Activated naive CD8-positive, alpha-beta T cell treated with anti-CD3 and anti-CD28 coated beads for 36 hours (primary cell): ENCODE measurements at places on chromosomes 5 and 9. TPM values are rescaled to one million over a fixed set of nuclear protein-coding genes. Genes with fewer than 3 reads are reported as not detected.
A peak's percentile ranks its signal among the peaks of the same experiment; 100 is the strongest.

SURF4 gene
- total RNA-seq: 198 TPM

SLC6A3 gene
- total RNA-seq: not detected

MCCC2 gene
- 72.6 TPM for total RNA-seq

TPPP gene
- not detected for total RNA-seq

MORN5 gene
- total RNA-seq: not detected

BAAT gene
- 0.10 TPM for total RNA-seq

DNAI1 gene
- total RNA-seq: not detected

FRMPD1 gene
- not detected for total RNA-seq

GTF2H2C gene
- 58.0 TPM for total RNA-seq

OLFM1 gene
- not detected for total RNA-seq

GRCh38 chr9:128901822-128902221, 19.0 kb upstream of the PHYHD1 start:
- peaks cover 67% of the 10 kb centered on the region for H3K4me1 ChIP-seq
- H3K27me3 ChIP-seq: no peaks in the 10 kb centered on the region
- no peak for DNase-seq
- peak overlapping the region; percentile 94 for H3K27ac ChIP-seq
- H3K4me3 ChIP-seq: peak overlapping the region; percentile 45

DNA sequence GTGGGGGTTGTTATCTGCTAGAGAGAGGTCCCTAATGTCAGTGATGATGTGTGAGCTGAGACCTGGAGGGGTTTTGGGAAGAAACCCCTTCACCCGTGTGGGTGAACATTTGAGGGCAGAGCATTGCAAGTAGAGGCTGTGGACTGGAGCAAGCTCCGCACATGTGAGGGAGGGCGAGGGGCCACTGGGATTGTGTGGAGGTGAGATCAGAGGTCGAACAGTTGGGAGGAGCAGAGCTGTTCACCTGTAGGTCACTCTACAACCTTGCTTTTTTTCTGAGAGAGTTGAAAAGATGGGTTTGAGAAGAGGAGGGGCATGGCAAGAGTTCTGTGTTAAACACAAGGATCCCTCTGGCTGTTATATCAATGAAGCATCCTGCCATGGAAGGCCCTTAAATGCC, 480.4 kb upstream of the ZNF608 start:
- H3K27me3 ChIP-seq: no peaks in the 10 kb centered on the region
- no peaks in the 10 kb centered on the region for H3K36me3 ChIP-seq
- DNase-seq: no peak
- H3K27ac ChIP-seq: no peak overlapping the region
- H3K4me3 ChIP-seq: no peak overlapping the region
- no peaks in the 10 kb centered on the region for H3K4me1 ChIP-seq

DNA sequence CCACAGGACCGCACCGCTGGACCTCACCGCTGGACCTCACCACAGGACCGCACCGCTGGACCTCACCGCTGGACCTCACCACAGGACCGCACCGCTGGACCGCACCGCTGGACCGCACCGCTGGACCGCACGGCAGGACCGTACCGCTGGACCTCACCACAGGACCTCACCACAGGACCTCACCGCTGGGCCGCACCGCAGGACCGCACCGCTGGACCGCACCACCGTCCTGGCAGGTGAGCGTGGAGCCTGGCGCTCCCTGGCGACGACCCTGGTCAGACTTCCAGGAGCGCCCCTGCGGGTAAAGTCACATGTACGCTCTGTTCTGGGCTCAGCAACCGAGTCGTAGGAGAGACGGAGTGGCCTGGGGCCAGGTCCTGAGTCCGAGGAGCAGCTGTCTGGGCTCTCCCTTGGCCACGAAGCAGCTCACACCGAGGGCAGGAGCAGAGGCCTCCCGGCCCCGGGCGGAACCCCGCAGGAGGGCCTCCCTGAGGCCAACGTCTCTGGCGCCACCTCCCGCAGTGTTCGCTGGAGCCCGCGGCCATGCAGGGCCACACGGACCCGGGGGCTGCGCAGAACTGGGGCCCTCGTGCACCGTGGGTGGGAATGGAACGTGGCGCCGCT, 30.5 kb downstream of the MRPL36 start:
- H3K4me3 ChIP-seq: no peak overlapping the region
- H3K36me3 ChIP-seq: no peaks in the 10 kb centered on the region
- H3K4me1 ChIP-seq: no peaks in the 10 kb centered on the region
- peaks cover 6% of the 10 kb centered on the region for H3K27me3 ChIP-seq
- DNase-seq: no peak

GRCh38 chr5:134585966-134586365, 46.7 kb downstream of the SAR1B start:
- no peak overlapping the region for H3K27ac ChIP-seq
- no peak for DNase-seq
- no peaks in the 10 kb centered on the region for H3K27me3 ChIP-seq
- H3K4me1 ChIP-seq: peaks cover 11% of the 10 kb centered on the region
- no peak overlapping the region for H3K4me3 ChIP-seq
- no peaks in the 10 kb centered on the region for H3K36me3 ChIP-seq

GRCh38 chr5:35880156-35880555, 23.5 kb downstream of the IL7R start:
- H3K36me3 ChIP-seq: peaks cover 79% of the 10 kb centered on the region
- peak overlapping the region; percentile 75 for H3K27ac ChIP-seq
- H3K4me1 ChIP-seq: peaks cover 79% of the 10 kb centered on the region
- H3K27me3 ChIP-seq: no peaks in the 10 kb centered on the region
- DNase-seq: no peak
- H3K4me3 ChIP-seq: no peak overlapping the region

DNA sequence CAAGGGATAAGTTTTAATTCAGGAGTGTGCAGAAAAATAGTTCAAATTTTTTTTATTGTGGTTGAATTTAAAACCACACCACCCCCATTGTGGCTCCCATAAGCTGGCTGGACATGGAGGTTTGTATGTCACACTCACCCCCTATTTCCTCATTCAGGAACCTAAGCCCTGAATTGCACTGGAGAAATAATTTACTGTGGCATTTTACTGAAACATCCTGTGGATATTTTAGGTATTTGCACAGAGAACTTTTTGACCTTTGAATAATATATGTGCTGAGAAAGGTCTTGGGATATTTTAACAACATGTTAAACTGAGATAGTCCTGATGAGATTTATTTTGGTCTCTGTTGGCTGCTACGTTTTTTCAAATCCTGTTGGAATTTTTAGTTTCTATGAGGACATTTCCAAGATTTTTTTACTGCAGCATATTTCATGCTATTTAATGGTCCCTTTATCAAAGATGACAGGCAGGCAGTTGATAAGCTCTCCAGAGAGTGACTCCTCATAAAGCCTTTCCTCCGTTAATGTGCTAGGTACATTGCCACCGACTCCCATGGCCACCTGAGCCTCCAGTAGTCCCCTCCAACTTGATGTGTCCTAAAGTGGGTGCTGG, 51.2 kb upstream of the PALM2AKAP2 start:
- no peaks in the 10 kb centered on the region for H3K27me3 ChIP-seq
- no peak for DNase-seq
- H3K27ac ChIP-seq: no peak overlapping the region
- H3K4me3 ChIP-seq: no peak overlapping the region

- H3K27me3 ChIP-seq: no peaks in the 10 kb centered on the region
- no peak for DNase-seq
- H3K4me1 ChIP-seq: no peaks in the 10 kb centered on the region
- H3K4me3 ChIP-seq: no peak overlapping the region
These were observed 70.6 kb downstream of the HMHB1 start for GRCh38 chr5:143882520-143882919.

GRCh38 chr5:169637549-169638121, 560 bp downstream of the DOCK2 start:
- H3K4me1 ChIP-seq: peaks cover 45% of the 10 kb centered on the region
- no peaks in the 10 kb centered on the region for H3K27me3 ChIP-seq
- DNase-seq: peak; percentile 78

GRCh38 chr5:10707198-10708142, 53.6 kb downstream of the DAP start:
- H3K27me3 ChIP-seq: no peaks in the 10 kb centered on the region
- no peak overlapping the region for H3K4me3 ChIP-seq
- peaks cover 27% of the 10 kb centered on the region for H3K4me1 ChIP-seq
- H3K36me3 ChIP-seq: peaks cover 8% of the 10 kb centered on the region
- no peak for DNase-seq

DNA sequence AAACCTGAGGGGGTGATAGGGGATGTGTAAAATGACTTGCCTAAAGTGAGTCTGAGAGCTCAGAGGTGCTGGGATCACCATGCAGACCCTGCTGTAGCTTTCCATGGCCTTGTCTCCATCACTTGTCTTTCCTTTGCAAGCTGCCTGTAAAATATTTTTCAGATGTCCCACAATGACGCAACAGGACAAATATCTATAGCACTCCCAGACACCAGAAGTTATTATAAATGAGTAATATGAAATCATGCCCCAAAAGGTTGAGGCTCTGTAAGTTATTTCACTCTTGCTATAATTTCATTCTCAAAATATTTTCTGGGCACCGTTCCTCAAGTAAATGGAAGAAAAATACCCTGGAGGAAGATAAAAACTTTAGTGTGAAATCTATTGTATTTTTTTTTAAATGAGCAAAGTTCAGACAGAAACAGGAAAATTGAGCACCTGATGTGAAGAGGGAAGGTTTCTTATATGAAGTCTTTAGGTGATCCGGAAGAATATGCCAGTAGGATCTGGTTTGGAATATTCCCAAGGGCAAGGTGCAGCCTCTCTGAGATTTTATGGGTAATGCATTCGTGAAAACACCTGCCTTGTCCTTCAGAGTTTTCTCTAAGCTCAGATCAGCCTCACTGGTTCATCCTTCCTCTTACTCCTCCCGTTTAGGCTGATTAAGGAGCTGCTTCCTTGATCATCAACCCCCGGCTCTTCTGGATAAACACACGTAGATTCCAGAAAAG, 138.3 kb upstream of the DMAC1 start:
- H3K27me3 ChIP-seq: no peaks in the 10 kb centered on the region
- H3K27ac ChIP-seq: no peak overlapping the region
- H3K4me1 ChIP-seq: peaks cover 13% of the 10 kb centered on the region
- DNase-seq: no peak
- peaks cover 8% of the 10 kb centered on the region for H3K36me3 ChIP-seq
- no peak overlapping the region for H3K4me3 ChIP-seq

DNA sequence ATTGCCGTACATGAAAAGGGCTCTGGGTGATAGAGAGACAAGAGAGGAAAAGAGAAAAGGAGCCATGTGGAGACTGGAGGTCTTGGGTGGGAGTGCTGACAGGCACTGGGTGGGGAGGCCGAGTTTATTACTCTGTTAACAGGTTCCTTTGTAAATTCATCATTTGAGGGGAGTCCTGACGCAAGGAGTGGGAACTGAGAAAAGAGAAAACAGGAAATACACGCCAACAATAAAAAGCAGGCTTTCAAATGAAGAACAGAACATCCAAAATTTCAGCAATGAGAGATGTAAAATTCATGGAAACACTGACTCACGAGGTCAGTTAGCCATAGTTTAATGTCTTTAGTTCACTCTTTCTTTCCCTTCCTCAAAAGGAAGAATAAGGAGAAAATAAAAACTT, 342.8 kb downstream of the TMEM167A start:
- H3K4me1 ChIP-seq: peaks cover 5% of the 10 kb centered on the region
- H3K4me3 ChIP-seq: no peak overlapping the region
- no peak overlapping the region for H3K27ac ChIP-seq
- no peaks in the 10 kb centered on the region for H3K27me3 ChIP-seq
- no peak for DNase-seq

DNA sequence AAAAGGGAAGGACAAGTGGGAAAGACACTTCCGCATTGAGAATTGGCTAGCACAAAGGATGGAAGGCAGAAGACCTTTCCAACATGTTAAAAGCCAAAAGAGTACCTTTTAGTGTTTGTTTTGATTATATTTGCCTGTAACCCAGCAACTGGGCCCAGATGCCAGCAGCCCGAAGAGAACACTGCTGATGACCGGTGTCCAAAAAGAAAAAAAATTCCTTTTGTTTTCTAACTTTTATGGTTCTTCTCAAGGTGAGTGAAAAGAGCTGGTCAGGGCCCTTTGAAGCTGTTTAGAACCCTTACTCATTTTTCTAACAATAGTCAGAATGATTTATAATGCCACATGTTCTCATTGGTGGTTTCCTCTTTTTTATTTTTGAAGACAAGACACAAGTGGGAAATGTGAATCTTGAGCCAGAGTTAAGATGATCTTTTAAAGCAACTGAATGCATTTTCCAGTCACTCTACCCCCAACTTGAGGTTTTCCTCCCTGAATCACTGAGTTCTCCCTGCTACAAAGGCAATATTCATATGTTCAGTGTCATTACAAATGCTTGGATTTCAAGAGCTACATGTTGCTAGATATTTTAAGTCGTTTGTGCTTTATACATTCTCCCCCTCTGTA, 32.3 kb upstream of the ZNF462 start:
- no peak overlapping the region for H3K27ac ChIP-seq
- no peak overlapping the region for H3K4me3 ChIP-seq
- no peaks in the 10 kb centered on the region for H3K36me3 ChIP-seq
- no peak for DNase-seq
- peaks cover 12% of the 10 kb centered on the region for H3K27me3 ChIP-seq
